ENCODE measurements at places on chromosomes 2 and 18.
A peak's percentile ranks its signal among the peaks of the same experiment; 100 is the strongest.

DNA sequence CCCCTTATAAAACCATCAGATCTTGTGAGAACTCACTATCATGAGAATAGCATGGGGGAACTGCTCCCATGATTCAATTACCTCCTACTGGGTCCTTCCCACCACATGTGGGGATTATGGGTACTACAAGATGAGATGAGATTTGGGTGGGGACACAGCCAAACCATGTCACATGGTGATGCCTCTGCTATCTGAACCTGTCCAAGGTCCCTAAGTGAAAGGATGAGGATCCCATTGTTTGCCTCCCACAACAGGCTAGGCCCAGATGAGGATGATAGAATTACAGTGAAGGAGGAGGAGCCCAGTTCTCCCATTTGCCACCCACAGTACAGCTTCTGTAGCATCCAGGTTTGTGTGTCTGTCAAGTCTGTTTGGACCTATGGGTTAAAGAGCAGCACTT is 65.4 kb downstream of the PRKCE start:
- DNase-seq, result no peak

DNA sequence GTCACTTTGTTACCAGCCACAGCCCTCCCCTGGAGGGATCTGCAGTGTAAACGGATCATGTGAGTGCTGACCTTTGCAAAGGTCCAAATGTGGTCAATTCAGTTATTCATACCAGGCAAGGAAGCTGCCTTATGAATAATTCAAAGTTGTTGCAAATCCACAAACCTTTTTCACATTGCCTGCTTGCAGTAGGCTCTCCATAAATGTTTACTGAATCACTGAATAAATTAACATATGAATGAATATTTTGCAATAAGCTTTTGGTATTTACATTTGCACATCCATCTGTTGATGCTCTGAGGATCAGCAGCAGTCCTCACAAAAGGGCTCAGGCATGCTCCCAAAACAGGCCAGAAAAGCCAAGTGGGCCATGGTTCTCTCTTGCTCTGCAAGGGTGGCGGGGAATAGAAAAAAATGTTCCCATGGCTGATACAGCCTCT is 156.8 kb downstream of the VAPA start:
- peak; percentile 22 for DNase-seq

- DNase-seq, result no peak
These were observed 563.4 kb downstream of the XIRP2 start for GRCh38 chr2:167451496-167452289.

DNA sequence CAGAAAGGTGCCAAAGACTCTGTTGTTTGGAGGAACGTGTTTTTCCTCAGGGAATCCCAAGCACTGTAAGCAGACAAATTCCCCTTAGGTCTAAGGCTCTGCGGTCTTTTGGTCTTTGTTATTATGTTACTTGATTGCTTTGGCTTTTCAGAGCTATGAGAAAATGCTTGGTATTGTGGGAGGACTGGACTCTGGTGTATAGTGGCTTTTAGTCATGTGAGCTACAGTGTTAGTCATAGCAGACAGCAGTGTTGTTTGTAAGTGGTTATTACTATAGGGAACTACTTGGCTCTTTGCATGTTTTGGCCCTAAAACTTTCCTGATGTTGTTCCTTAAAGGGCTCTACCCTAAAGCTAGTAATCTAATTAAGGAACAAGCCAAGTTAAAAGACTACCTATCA is 956.2 kb upstream of the LRATD1 start:
- peak; percentile 47 for DNase-seq

GRCh38 chr18:29838556-29838955 is 1204.0 kb downstream of the DSC3 start:
- no peak for DNase-seq

DNA sequence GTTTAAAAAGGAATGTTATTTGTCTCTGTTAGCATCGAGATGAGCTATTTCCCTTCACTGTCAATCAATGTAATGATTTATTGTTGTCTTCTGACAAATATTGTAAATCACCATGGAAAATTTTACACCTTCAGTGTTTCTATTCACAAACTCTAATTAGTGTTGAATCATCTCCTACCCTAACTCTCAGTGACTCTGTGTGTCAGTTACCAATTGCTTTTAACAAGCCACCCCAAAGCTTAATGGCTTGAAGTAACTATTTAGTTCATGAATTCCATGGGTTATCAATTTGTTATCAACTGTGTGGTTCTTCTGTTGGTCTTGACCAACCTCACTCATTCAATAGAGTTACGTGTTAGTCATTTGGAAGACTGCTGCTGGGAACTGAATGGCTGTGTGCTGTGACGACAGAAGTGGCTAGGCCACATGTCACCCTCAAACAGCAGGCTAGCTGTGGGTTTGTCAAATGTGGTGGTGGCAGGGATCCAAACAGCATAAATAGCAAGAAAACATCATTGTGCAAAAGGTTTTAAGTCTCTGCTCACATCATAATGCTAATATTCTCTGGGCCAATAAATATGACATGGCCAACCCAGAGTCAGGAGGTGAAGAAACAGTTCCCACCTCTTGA is 910.8 kb upstream of the CDH2 start:
- no peak for DNase-seq
